ENCODE measurements at places on chromosomes 12 and 14. TPM values are rescaled to one million over a fixed set of nuclear protein-coding genes. Genes with fewer than 3 reads are reported as not detected.

DNA sequence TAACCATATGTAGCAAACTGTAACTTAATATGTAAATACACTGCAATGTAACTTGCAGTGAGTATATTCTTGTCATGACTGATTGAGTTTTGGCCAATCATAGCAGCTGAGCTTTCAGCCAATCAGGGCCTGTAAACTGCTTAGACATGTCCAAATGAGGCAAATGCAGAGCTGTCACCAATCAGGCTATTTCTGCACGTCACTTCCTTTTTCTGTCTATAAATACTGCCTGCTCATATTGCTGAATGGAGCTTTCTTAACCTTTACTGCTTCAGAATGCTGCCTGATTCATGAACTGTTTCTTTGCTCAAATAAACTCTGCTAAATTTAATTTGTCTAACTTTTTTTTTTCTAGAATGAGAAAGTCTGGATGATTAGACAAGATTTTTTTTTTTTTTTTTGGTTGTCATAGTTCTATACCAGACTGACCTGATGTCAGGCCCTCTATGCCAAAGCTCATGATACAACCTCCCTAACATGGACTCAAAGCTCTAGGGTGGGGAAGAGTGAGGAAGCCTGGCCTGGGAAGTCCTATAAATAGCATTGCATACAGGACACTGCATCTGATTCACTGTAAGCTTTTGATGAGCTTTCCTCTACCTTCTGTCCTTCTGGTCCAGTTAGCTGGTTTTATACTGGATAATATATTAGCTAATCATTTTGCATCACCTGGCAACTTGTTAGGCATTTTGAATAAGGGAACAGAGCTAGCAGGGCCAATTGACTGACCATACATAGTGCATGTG, 12.0 kb downstream of the MGP start:
- DNase-seq: no peak

GRCh38 chr14:29868000-29868399, 59.6 kb downstream of the PRKD1 start:
- no peak for DNase-seq

GRCh38 chr12:126506426-126507182, 1441.4 kb downstream of the AACS start:
- DNase-seq: no peak

GRCh38 chr12:48744251-48745008, 27.9 kb upstream of the CCNT1 start:
- DNase-seq: no peak

GRCh38 chr14:87142551-87143211, 850.3 kb downstream of the GALC start:
- DNase-seq: no peak

Gene PMEL
- total RNA-seq: 851 TPM

DNA sequence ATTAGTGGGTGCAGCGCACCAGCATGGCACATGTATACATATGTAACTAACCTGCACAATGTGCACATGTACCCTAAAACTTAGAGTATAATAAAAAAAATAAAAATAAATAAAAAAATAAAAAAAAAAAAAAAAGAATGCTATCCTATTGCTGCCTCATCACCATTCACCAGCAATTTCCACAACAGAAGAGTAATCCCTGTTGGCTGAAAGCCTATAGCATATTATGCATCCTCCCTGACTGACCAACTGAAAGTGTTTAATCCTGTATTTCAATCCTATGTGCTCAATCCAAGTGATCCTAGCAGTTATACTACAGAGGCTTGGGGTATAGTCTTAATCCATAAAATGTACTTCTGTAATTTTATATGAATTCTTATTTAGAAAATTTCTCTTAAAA, 18.5 kb downstream of the DICER1 start:
- no peak for DNase-seq

DNA sequence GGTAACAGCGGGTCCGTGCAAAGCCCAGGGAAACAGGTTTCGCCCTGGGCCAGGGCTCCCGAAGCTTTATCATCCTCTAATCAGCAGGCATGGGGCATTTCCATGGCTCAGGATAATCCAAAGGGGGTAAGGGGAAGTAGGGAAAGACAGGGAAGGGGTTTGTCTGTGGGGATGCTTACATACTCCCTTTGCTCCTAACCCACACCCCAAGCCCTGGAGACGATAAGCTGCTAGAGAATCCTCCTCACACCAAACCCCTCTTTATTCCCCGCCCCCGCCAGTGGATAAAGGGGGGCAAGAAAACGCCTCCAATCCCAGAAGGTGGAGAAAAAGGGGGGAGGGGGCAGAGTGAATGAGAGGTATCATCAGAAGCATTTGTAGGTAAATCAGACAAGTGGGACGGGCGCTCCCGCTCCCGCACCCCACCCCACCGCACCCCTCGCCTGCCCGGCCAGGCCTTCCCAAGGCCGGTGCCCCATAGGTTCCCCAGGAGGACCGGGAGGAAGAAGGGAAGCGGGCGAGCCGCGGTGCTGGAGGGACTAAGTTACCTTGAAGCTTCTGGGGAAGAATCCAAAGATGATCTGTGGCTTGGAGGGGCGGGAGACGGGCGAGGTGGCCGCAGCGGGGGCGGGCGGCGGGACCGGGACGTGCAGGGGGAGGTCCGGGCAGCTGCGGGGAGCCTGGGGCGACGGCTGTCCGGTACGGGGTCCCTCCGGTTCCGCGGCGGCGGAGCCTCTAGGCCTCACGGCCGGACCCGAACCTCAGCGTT, 762 bp downstream of the PPP2R5E start:
- peak; percentile 53 for DNase-seq

Gene PRR13
- 105 TPM for total RNA-seq

Gene DEGS2
- total RNA-seq: 0.34 TPM

DNA sequence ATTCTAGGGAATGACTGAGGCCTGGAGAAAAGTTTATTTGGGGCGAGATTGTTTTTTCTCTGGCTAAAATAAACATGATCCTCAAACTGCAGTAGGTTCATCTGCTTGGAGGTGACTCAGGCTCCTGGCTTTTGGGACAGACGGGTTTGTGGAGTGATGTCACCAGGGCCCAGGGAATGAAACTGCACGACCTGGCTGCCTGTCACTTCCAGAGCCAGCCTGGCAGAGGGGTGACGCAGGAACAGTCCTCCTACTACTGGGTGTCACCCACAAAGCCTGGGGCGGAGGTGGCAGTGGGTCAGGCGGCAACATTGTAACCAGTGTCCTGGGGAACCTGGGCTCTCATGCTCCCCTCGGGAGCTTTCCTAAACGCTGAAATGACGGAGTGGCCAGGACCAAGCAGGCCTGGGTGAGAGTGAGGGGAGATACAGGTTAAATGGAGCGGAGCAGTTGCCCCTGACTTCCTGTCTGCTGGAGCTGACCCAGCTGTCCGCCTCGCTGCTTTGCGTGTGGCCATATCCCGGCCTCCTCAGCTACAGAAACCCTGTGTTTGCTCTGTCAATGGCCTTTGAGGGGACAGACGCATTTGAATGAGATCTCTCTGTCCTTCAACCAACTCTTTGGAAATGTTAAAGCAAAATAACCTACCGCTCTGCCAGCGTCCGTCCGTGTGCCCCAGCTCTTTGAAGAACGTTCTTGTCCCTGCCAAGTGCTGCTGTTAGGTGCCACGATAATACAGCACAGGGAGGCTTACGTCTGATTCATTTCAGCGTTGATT, 6.5 kb downstream of the HIP1R start:
- DNase-seq: no peak

- no peak for DNase-seq
These were observed 1.2 kb downstream of the PPP1CC start for GRCh38 chr12:110741341-110742095.

Gene FOXN4
- 0.61 TPM for total RNA-seq

DNA sequence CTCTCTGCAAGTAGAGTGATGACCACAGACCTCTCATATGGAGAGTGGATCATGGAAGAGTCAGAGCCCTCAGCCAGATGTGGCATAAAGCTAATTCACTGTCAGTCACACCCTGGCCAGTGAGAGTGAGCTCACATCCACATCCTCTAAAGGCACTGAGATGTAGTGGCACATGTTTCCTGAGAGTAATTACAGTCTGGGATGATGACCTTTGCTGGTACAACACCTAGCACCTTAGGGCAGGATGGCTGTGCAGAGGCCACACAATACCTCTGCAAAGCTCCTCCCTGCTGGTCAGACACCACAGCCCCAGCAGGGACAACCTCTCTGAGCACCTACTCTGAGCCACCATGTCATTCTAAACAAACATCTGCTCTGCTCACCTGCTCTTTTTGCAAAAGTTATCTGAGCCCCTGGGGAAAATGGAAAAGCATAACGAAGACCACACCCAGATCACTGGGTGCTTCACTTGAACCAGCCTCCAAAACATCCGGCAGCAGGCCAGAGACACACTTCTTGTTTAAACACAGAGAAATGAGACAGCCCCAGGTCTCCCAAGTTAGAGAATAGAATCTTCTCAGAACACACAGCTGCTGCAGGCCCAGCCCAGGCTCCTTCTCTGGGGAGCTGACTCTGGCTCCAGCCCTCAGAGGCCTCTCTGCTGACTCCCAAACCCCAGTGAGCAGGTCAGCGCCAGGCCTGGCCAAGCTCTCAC, 30.3 kb downstream of the PITPNM2 start:
- DNase-seq: no peak
